C1 segment of cervical spinal cord (tissue), 14 donors: ENCODE measurements at places on chromosomes 1 and 21.
A peak's percentile ranks its signal among the peaks of the same experiment; 100 is the strongest.

DNA sequence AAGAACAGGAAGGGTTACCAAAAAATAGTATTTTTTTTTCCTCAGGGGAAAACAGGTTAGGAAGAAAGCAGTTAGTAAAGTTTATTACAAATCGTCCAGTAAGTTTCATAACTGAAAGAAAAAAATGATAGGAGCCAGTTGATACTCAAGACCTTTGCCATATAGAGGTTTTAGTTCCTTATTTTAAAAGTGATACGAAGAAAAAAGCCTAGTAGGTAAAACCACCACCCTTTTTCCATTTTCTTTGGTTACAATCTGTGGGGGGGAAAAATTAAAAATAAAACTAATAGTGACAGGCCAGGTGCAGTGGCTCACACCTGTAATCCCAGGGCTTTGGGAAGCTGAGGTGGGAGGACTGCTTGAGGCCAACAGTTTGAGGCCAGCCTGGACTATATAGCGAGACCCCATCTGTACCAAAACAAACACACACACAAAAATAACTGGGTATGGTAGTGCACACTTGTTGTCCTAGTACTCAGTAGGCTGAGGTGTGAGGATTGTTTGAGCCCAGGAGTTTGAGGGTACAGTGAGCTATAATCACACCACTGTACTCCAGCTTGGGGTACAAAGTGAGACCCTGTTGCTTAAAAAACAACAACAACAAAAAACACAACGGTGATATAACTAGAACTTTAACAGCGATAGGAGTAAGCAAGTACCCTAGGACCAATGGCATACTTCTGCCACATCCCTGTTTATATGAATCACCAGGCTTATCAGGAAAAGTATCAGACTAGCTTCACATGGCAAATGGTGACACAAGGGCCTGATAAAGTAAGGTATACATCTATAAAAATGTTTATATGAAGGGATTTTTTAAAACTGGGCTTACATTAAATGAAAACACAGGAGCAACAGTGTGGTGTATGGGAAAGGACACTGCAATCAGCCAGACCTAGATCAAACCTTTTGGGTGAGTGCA lies 5.4 kb downstream of the TMEM59 start:
- no peak for DNase-seq

GRCh38 chr21:33029975-33030461 lies 4.3 kb downstream of the OLIG2 start:
- DNase-seq, result no peak

- no peak for DNase-seq
These were observed 400 bp downstream of the SAMD11 start for GRCh38 chr1:923991-924655.

DNA sequence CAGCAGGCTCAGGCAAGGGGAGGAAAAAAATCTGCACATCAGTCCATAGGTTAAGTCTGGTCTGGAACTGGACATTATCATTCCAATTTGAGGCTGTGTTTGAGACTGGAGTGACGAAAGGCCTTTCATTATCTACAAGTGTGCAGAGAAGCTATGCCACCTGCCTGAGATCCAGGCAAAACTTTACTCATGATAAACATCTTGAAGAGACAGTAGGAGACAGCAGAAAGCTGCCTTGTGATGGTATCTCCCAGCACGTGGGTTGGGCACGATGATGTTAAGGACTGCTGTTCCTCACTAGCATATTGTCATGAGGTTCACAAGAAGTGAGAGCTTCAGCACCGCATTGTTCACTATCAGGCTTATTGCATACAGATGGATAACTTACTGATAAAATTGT lies 126.4 kb downstream of the PLXNA2 start:
- DNase-seq, result no peak

DNA sequence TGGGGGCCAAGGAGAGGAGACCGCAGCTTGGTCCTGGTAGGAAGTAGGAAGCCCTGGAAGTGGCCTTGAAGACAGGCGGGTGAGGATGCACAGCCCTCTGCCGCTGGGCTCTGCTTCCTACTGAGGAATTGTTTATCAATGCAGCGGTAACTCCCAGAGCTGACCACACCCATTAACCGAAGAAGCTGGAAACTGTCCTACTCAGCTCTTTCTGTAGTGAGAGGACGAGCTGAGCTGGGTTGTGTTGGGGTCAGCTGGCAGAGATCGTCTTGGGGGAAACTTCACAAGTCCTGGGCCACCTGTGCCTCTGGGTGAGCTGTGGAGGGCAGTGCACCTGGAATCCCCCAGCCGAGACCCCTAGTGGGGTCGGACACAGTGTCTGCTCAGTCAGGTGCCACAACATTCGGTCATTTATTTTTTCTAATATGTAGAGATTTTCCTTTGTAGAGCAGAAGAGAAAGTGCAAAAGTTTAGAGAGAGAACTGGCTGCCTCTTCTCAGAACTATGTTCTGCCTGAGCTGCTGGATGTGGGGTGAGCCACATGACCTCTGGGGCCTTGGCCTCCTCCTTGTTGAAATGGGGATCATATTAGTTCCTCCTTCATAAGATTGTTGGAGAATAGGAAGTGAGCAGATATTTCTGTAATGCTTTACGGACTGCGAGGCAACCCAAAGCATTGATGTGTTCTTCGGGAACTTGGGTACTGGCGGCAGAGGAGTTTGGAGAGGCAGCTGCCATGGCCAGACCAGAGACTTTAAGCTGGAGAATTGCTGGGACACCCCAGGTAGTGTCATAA lies 3.6 kb downstream of the NECAP2 start:
- DNase-seq, result no peak

GRCh38 chr1:214361636-214362035 lies 80.7 kb downstream of the SMYD2 start:
- no peak for DNase-seq

GRCh38 chr1:75257424-75257823 lies 123.2 kb downstream of the LHX8 start:
- no peak for DNase-seq

DNA sequence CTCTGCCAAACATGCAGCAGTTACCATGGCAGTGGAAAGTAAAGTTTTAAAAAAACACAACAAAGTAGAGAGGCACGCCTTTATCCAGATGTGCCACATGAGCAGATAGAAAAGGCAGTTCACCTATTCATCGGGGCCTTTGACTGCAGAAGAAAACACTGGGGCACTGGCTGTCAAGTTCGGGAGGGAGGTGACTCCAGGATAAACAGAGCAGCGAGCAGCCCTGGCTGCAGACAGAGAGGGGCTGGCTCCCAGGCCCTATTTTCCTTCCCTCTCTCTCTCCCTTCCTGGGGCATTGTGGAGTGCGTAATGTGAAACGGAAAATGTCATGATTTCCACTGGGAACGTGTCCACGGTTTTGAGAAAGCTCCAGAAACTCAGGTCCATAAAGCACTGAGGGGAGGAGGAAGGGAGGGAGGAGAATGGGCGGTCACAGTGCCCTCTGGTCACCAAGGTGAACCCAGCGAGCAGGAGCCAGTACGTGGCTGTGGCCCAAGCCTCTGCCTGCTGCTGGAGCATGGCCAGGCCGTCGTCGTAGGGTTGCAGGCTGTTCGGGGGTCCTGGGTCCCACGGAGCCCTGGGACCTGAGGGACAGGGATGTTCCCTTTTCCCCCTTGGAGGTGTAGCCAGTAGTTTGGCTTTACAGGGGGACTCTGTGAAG lies 114.7 kb upstream of the IRF2BP2 start:
- peak; percentile 80 for DNase-seq

DNA sequence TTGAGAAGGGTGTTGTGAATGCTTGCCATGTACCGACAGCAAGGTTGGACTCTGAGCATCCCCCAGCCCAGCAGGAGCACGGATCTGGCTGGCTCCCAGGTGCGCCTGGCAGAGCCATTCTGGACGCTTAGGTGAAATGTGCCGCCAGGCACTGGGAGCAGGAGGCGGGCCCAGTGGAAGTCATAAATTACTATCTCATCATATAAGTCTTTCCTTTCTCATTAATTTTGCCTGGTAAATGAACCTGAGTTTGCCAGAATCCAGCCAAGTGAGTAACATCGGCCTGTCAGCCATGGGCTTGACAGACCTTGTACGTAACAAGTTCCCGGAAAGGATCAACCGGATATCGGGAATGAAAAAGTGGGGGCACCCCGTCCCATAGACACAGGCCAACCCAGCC lies 179.5 kb upstream of the ARHGEF16 start:
- DNase-seq, result no peak

- DNase-seq, result peak; percentile 34
These were observed 7.8 kb downstream of the NUAK2 start for GRCh38 chr1:205313563-205314308.
